ENCODE measurements at places on chromosomes 11 and 22. TPM values are rescaled to one million over a fixed set of nuclear protein-coding genes. Genes with fewer than 3 reads are reported as not detected.
A peak's percentile ranks its signal among the peaks of the same experiment; 100 is the strongest.

SLC25A17 gene
- 25.8 TPM for total RNA-seq

- peaks cover 27% of the 10 kb centered on the region for H3K27me3 ChIP-seq
- H3K36me3 ChIP-seq = no peaks in the 10 kb centered on the region
- H3K4me3 ChIP-seq = no peak overlapping the region
- peak; percentile 30 for DNase-seq
- no peak overlapping the region for H3K27ac ChIP-seq
- peaks cover 8% of the 10 kb centered on the region for H3K4me1 ChIP-seq
These were observed 4.8 kb upstream of the POU2F3 start for GRCh38 chr11:120235024-120235628.

DNA sequence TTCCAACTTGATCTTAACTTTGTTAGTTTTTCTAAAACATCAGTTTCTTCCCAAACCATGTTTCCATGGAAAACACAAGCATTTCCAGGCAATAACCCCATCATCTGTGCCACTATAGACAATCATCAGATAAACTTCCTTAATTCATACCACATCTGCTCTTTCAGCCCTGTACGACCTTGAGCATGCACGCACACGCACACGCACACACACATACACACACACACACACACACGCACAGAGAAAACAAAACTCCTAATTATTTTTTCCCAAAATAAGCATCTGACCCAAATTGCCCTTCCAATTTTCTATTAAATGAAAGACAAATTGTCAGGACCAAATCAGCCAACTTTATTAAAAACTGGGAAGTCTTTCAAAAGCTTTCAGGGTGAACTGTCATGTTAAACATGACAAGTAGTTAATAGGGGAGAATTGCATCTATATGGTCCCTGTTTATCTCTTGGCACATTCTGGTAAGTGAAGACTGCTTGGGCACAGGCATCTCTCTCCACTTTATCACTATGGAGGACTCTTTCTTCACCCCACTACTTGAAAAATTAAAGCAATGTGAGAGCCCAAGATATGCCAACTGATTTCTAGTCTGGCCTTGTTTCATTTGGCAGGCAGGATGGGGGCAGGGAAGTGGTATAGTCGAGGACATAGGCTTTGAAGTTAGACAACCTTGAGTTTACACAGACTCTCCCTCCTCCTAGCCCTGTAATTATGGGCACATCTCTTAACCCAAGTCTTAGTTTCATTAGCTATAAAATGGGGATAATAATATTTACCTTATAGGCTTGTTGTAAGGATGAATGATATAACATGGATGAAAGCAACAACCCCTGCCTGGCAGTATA lies 15.1 kb downstream of the ADM start:
- no peak overlapping the region for H3K27ac ChIP-seq
- H3K36me3 ChIP-seq = no peaks in the 10 kb centered on the region
- H3K27me3 ChIP-seq = no peaks in the 10 kb centered on the region
- H3K4me3 ChIP-seq = no peak overlapping the region
- no peak for DNase-seq

DNA sequence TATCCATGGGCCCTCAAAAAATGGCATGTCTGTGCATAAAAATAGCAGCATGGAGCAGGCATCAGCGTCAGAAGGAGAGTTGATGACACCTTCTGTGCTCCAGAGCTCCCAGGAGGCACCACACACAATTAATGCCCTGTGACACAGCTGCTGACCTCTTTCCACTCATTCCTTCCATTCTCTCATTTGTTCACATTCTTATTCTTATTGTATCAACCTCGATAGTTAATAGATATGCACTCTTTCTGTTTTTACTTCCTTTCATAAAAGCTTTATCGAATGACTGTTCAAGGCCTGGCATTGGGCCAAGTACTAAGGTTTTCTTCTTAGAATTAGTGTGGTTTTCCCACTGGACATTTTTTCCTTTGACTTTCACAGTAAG lies 266.0 kb upstream of the MTNR1B start:
- H3K4me1 ChIP-seq = no peaks in the 10 kb centered on the region
- H3K27ac ChIP-seq = no peak overlapping the region
- H3K4me3 ChIP-seq = no peak overlapping the region
- no peaks in the 10 kb centered on the region for H3K27me3 ChIP-seq
- no peak for DNase-seq

DNA sequence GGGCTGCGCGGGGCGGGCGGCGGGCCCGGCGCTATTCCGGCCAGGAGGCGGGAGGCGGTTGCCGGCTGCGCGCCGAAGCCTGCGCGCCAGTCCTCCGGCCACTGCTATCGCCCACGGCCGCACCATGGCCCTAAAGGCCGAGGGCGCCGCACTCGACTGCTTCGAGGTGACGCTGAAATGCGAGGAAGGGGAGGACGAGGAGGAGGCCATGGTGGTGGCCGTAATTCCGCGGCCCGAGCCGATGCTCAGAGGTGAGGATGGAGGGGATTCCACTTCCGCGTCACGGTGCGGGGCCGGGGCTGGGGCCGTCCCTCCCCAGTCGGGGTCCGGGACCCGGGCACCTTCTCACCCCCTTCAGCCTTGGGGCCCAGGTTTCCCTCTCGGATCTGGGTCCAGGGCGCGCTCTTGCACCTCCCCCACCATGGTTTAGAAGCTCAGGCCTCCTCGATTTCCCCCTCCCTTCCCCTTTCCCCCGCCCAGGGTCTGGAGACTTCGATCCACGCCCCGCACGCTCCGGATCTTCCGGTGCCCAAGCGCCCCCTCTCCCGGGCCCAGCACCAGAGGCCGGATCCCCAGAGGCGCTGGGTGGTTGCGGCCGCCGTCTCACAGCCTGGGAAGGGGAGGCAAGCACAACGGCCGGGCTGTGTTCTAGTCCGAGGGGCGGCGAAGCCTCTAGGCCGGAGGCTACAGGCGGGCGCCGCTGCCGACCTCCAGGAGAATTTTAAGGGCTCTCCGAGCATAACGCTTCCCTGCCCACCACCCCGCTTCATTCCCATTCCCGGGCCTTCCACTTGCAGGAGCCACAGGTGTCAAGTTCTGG lies 517 bp downstream of the SPINDOC start:
- H3K27me3 ChIP-seq = no peaks in the 10 kb centered on the region
- H3K27ac ChIP-seq = peak overlapping the region; percentile 57
- no peak for DNase-seq
- H3K4me3 ChIP-seq = peak overlapping the region; percentile 92
- H3K36me3 ChIP-seq = peaks cover 14% of the 10 kb centered on the region

DNA sequence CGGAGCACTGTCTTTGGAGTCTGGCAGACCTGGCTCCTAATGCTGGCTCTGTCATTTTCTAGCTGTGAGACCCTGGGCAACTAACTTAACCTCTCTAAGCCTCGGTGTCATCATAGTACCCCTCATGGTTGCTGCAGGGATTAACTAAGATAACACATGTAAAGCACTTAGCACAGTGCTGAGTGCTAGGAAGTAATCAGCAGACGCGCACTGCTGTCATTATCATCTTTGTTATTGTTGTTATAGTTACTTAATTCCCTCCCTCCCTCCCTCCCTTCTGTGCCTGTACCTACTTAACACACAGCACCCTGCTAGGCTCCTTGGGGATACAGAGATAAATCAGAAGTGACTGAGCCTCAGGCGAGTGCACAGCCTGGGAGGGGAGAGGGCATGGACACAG lies 104.7 kb upstream of the PITPNB start:
- H3K27ac ChIP-seq = no peak overlapping the region
- no peak for DNase-seq
- peaks cover 18% of the 10 kb centered on the region for H3K4me1 ChIP-seq
- H3K27me3 ChIP-seq = peaks cover 2% of the 10 kb centered on the region
- no peak overlapping the region for H3K4me3 ChIP-seq

GRCh38 chr22:49091917-49092545 lies 735.6 kb downstream of the BRD1 start:
- H3K27ac ChIP-seq = no peak overlapping the region
- H3K4me3 ChIP-seq = no peak overlapping the region
- H3K36me3 ChIP-seq = no peaks in the 10 kb centered on the region
- H3K27me3 ChIP-seq = no peaks in the 10 kb centered on the region
- no peaks in the 10 kb centered on the region for H3K4me1 ChIP-seq

DNA sequence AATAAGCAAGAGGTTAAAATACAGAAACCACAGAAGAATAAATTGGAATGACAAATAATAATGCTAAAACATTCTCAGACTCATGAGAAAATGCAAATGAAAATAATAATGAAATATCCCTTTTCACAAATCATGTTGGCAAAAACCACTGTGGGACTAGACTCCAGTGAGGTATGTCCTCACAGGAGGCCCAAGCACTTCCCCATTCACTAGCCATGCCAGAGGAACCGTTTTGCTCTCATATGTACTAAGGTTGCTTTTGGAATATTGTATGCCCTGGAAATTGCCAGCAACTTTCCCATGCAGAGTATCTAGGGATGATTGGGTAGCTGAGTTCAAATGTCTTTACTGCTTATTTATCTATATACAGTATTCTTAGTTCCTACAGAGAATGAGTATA lies 106.2 kb upstream of the CHORDC1 start:
- H3K27me3 ChIP-seq = no peaks in the 10 kb centered on the region
- no peak overlapping the region for H3K27ac ChIP-seq
- no peak overlapping the region for H3K4me3 ChIP-seq

DNA sequence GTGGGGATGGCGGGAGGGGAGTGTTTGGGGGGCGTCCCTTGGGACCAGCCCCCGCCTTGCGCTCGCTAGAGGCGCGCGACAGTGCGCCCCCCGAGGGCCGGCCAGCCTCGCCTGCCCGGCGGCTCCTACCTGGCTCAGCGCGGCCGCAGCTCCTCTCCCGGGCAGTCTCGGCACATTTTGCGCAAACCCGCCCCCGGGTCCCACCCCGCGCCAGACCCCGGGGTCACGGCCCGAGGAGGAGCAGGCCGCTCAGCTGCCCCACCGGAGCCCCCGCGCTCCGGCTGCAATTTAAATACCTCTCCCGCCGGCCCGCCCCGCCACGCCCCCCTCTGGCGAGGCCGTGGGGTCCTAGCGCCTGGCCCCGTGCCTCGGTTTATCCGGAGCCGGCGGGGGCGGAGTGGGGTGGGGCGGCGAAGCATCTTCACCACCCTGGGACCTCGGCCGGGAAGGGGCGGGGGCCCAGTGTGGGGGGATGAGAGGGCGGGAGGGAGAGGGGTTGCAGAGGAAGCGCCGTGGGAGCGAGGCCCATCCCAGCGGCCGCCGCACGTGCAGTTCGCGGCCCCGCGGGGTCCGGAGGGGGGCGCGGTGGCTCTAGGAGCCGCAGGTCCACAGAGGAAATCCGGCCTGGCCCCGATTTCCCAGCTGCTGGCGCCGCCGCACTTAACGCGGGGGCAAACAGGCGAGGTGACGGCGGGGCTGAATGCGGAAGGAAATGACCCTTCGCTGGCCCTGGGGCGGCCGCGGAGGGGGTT lies at the start of gene LRRC32:
Gene LRRC32, minus strand, starts transcription at position 263 of the 752 bp plus-strand sequence. CDS start 4,793 bp downstream, outside the sequence.
- H3K36me3 ChIP-seq = no peaks in the 10 kb centered on the region
- H3K27ac ChIP-seq = peak within 1 kb of the TSS; percentile 37
- H3K27me3 ChIP-seq = peaks cover 18% of the 10 kb centered on the region
- DNase-seq = no peak
- peaks cover 14% of the 10 kb centered on the region for H3K4me1 ChIP-seq

DNA sequence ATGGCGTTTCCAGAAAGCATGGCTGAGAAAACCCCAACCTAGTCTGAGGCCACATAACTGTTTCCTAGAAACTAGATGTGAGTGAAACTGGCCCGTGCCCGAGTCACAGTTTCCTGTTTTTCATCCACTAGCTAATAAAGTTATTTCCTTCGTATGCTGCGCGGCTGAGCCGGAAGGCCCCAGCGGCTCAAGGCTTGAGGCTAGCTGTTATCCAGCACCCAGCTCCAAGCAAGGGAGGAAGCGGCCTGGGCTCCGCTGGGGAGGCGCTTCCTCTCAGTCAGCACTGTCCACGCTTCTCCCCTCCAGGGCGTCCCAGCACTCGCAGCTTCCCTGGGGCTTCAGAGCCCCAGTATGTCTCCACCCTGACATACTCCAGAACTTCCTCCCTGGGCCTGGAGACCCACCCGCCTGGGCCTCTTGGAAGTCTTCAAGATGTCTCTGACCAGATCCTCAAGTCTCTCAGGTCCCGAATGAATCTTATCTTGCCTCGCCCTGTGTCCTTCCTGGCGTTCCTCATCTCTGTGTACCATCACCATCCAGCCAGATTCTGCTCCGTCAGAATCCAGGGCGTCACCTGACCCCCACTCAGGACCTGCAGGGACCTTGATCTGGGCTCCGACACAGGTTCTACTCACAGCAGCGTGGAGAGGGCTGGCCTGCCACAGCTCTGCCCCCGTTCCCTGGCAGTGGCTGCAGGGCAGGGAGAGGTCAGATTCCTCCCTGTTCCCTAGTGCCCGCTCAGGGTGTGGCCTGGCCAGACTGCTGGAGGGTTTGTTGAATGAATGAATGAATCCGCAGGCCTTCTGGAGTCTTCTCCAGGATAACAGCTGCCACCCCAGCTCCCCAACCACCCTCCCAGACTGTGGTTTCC lies 81.9 kb downstream of the LRRC32 start:
- H3K4me1 ChIP-seq = peaks cover 6% of the 10 kb centered on the region
- H3K36me3 ChIP-seq = no peaks in the 10 kb centered on the region
- H3K27ac ChIP-seq = no peak overlapping the region
- no peak overlapping the region for H3K4me3 ChIP-seq
- peaks cover 12% of the 10 kb centered on the region for H3K27me3 ChIP-seq

- H3K27me3 ChIP-seq = no peaks in the 10 kb centered on the region
- no peak overlapping the region for H3K27ac ChIP-seq
- peaks cover 39% of the 10 kb centered on the region for H3K36me3 ChIP-seq
- no peak for DNase-seq
These were observed 7.2 kb downstream of the NDUFC2 start for GRCh38 chr11:78072455-78072854.

DNA sequence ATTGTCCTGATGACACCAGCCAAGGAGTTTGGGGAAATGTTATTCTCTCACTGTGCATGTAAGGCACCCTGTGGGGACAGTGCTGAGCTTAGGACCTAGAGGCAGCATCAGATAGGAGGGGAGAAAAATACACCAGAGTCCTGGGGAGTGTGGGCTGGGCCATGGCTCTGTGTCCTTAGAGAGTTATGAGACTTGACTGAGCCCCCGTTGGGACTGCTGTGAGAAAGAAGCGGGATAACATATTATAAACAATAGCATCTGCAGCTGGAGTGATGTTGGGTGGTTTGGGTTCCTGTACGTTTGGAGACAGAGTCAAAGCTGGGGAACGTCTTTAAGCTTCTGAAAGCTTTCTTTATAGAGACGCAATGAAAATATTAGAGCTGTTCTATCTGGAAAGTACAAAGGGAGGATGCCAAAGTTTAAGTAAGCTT lies 90.9 kb upstream of the CRTAM start:
- peak overlapping the region; percentile 71 for H3K27ac ChIP-seq
- peaks cover 7% of the 10 kb centered on the region for H3K36me3 ChIP-seq
- H3K27me3 ChIP-seq = no peaks in the 10 kb centered on the region

- no peaks in the 10 kb centered on the region for H3K36me3 ChIP-seq
- H3K27me3 ChIP-seq = peaks cover 2% of the 10 kb centered on the region
- DNase-seq = no peak
- peaks cover 29% of the 10 kb centered on the region for H3K4me1 ChIP-seq
- no peak overlapping the region for H3K27ac ChIP-seq
These were observed 207.1 kb upstream of the PLET1 start for GRCh38 chr11:112467721-112468120.

GRCh38 chr11:65425105-65425970 lies 2.7 kb downstream of the NEAT1 start:
- H3K4me1 ChIP-seq = peaks cover 62% of the 10 kb centered on the region
- H3K27me3 ChIP-seq = peaks cover 86% of the 10 kb centered on the region
- DNase-seq = peak; percentile 87
- peaks cover 70% of the 10 kb centered on the region for H3K36me3 ChIP-seq

GRCh38 chr11:57885298-57886050 lies 123.9 kb downstream of the CTNND1 start:
- DNase-seq = peak; percentile 22
- H3K4me1 ChIP-seq = no peaks in the 10 kb centered on the region
- H3K36me3 ChIP-seq = no peaks in the 10 kb centered on the region
- H3K27ac ChIP-seq = no peak overlapping the region
- H3K4me3 ChIP-seq = no peak overlapping the region
- no peaks in the 10 kb centered on the region for H3K27me3 ChIP-seq

- DNase-seq = no peak
- no peaks in the 10 kb centered on the region for H3K4me1 ChIP-seq
- no peak overlapping the region for H3K27ac ChIP-seq
- no peak overlapping the region for H3K4me3 ChIP-seq
- no peaks in the 10 kb centered on the region for H3K27me3 ChIP-seq
These were observed 51.1 kb downstream of the PRMT3 start for GRCh38 chr11:20438637-20439036.
